GM12878 (cell line): ENCODE measurements at places on chromosomes 5 and 9. TPM values are rescaled to one million over a fixed set of nuclear protein-coding genes. Genes with fewer than 3 reads are reported as not detected.

LECT2 gene
- total RNA-seq, result not detected in 2 replicates

THBS4 gene
- 1.0 and 1.1 TPM in 2 replicates for total RNA-seq

GRCh38 chr9:118059484-118060278 lies 355.5 kb downstream of the TLR4 start:
- no peak overlapping the region for H3K4me3 ChIP-seq
- no peaks in the 10 kb centered on the region for H3K27me3 ChIP-seq
- no peaks in the 10 kb centered on the region for H3K36me3 ChIP-seq
- no peaks in the 10 kb centered on the region for H3K4me1 ChIP-seq

DNA sequence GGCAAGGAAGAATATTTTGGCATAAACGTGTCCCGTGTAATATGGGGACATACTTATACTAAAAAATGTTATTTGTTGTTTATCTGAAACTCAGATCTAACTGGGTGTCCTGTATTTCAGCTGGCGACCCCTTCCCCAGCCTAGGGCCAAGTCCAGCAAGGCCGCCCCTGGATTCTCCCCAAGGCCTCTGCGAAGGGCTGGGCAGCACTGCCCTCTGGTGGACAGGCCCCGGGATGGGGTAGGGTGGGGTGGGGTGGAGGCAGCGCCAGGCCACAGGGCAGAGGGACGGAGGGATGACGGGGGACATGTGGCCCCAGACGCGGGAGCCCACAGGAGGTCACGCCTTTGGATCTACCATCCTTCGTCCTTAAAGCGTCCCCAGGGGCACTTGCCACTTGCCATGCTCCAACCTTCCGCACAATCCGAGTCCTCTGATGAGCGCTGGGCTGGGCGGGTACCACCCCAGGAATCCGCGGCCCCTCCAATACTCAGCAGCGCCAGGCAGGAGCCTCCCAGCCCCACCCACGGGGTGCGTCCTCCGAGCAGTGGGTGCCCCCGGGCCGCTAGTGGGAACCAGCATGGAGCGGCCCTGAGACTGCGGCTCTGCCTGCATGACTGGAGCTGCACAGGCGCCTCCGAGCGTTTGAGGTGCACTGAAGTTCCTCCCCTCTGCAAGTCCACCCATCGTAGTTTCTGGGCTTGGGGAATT lies 7.1 kb upstream of the AGPAT2 start:
- H3K4me1 ChIP-seq, result peaks cover 4% of the 10 kb centered on the region
- H3K27ac ChIP-seq, result no peak overlapping the region
- no peak for DNase-seq
- no peak overlapping the region for H3K4me3 ChIP-seq
- no peaks in the 10 kb centered on the region for H3K27me3 ChIP-seq

DNA sequence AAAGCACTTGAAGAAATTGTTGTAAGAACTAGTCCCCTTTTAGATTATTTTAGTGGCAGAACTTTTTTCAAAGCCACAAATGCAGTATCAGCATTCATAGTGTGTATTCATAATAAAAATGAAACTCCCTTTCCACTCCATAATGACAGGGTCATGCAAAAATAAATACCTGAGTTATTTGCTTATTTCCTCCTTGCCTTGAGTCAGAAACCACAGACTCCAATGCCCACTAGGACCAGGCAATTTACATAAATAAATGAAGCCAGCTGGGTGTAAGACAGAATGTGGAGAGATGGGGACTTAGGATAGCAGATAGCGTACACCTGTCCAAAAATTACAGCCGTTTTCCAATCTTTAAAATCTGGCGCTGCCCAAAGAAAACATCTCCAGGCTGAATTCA lies 417.8 kb downstream of the TMEM161B start:
- no peaks in the 10 kb centered on the region for H3K4me1 ChIP-seq
- no peaks in the 10 kb centered on the region for H3K36me3 ChIP-seq
- H3K4me3 ChIP-seq, result no peak overlapping the region
- DNase-seq, result peak; percentile 8
- no peaks in the 10 kb centered on the region for H3K27me3 ChIP-seq

DNA sequence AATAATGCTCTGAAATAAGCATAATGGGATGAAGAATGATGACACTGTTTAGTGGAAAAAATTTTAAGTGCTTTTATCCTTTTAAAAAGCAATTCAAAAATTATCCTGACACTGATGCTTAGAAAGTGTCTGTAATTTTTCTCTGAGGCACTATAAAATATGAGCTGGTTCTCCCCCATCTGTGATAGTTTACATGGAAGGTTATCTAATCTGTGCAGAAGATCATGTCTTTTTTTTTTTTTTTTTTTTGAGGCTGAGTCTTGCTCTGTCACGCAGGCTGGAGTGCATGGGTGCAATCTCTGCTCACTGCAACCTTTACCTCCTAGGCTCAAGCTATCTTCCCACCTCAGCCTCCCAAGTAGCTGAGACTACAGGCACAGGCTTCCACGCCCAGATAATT lies 15.2 kb upstream of the TAF11L2 start:
- H3K4me1 ChIP-seq, result no peaks in the 10 kb centered on the region
- DNase-seq, result no peak
- H3K27ac ChIP-seq, result no peak overlapping the region
- no peak overlapping the region for H3K4me3 ChIP-seq
